ENCODE measurements at places on chromosomes 6 and 20.

DNA sequence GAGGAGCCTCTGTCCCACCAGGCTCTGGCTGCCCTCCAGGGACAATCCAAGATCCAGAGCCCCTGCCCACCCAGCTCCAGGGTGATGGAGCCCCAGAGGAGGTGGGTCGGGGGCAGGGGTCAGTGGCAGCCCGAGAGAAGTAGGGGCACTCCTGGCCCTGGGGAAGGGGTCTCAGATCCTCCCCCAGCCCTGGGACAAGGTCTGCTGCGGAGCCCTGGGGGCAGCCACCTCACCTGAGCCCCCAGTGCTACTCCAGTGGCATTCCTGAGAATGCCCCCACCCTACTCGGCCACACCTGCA is 2.7 kb upstream of the LAMA5 start:
- no peak for DNase-seq

GRCh38 chr6:24397631-24398030 is 5.1 kb upstream of the MRS2 start:
- DNase-seq: no peak

- DNase-seq: no peak
These were observed 61.4 kb downstream of the CD24 start for GRCh38 chr6:106913111-106913510.

- DNase-seq: no peak
These were observed 44.8 kb downstream of the RIPOR3 start for GRCh38 chr20:50646483-50646996.

GRCh38 chr6:72844614-72845013 is 222.8 kb downstream of the KCNQ5 start:
- no peak for DNase-seq

DNA sequence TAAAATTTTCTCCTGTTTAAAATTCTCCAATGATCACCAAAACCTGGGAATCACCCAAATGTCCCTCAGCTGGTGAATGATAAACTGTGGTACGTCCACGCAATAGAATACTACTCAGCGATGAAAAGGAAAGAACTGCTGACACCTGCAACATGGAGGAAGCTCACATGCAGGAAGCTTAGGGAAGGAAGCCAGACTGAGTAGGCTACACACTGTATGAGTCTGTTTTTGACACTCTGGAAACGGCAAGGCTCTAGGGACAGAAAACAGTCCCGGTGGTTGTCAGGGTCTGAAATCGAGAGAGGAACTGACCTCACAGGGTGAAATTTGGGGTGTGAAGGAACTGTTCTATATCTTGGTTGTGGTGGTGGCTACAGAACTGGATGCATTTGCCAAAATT is 25.2 kb upstream of the TLDC2 start:
- DNase-seq: no peak

- DNase-seq: peak; percentile 88
These were observed 30.8 kb upstream of the FILIP1 start for GRCh38 chr6:75524322-75524972.

DNA sequence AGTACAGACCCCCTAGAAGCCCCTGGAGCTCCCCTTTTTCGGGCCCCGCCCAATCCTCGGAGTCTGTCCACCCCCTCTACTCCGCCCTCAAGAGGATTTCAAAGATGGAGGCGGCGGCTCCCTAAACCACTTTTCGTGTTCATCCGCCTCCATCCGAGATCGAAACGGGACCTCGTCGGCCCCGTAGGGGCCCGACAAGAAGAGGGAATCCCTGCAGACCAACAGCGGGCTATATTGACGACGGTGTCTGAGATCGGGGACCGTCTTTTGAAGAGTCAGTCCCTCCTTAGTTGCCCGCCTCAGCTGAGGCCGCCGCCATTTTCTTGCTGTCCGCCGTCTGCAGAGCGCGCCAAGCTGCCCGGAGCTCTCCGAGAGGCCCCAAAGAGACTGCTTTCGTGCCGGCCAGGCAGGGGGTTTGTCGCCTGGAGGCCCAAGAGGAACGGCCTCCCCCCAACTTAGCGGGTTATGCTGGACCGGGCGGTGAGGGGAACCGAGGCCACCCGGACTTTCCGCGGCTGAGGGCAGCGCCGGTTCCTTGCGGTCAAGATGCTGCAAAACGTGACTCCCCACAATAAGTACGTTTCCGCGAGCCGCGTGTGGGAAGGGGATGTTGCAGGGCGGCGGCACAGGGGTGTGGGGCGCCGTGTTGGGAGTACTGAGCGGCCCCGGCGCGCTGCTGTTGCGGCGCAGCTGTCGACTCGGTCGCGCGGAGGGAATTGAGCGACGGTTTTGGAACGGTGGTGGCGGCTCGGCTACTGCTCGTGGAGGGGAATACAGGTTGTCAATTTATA is 4.2 kb downstream of the BRD2 start:
- DNase-seq: no peak

DNA sequence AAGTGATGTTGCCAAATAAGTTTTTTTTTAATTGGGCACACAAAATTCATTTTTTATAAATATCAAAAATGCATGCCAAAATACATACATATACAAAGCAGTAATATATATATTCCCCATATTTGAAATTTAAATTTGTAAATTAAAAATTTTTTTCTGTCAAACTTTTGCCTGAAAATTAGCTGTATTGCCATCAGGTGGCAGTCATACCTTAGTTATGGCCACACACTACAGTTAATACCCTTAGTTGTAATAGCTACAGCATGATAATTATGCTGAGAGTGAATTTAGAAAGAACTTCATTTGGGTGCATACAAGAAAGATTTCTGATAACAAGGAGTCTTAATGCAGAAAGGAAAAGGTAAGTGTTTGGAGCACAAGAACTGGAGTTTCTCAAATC is 46.2 kb upstream of the SDHAF4 start:
- DNase-seq: no peak

DNA sequence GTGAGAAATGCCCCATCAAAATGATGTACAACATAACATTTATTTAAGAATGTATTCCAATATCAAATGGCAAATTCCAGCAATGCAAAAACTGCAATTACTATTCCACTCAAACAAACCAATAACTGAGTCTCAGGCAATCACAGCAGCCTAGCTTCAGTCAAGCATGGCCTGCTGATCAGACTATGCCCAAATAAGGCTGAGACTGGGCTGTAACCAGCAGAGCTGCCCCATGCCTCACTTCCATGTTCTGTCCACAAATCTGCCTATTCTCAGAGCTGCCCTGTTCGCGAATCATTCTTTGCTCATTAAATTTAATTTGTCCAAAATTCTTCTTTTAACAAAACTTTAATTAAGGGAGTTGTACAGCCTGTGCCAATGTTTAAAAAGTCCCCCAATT is 155.4 kb downstream of the FNDC1 start:
- DNase-seq: no peak

- DNase-seq: no peak
These were observed 30.7 kb upstream of the TMEM14A start for GRCh38 chr6:52640170-52640569.

- DNase-seq: no peak
These were observed 459.9 kb upstream of the MARCKS start for GRCh38 chr6:113397236-113397635.

GRCh38 chr6:107786709-107787588 is 37.2 kb downstream of the SCML4 start:
- DNase-seq: no peak

GRCh38 chr6:105428342-105428957 is 25.6 kb upstream of the PREP start:
- no peak for DNase-seq

GRCh38 chr6:37559050-37559449 is 59.4 kb upstream of the CCDC167 start:
- no peak for DNase-seq

DNA sequence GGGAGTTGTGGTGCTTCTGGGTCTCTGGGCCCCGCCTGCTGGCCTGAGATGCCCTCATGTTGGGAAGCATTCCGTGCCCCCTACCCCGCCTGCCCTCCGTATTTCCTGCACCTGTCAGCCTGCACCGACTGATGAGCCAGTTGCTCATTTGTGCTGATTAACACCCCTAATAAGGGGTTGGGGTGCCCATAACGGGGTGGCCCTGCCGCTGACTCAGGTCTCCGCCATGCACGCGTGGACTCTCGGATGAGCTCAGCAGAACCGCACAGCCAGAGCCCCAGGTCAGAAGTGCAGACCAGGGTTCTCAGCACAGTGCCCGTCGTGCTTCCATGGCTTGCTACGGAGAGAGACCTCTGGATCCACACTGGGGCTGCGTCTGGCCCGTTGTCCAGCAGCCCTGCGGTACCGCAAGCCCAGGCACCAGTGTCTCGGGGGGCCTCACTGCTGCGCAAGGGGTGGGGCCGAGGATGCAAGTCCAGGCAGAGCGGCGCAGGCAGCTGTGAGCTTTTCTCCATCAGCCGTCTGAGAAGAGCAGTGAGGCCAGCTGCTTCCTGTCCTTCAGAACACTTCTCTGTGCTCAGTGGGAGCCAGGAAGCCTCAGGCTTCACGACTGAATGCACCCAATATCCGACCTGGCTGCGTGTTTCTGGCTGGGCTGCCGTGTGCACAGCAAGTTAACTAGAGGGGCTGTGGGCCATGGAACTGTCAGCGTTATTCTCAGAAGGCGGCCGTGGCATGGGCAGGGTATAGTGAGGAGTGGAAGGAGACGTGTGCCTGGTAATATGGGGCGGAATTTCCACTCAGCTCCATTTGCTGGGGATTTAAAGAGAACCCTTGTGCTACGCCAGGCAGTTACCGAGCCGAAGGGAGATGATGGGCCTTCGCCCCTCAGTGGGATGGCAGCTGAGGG is 18.6 kb downstream of the MTG2 start:
- DNase-seq: no peak

- DNase-seq: no peak
These were observed 251.2 kb upstream of the MOCS1 start for GRCh38 chr6:40185486-40185885.

- no peak for DNase-seq
These were observed 603.0 kb upstream of the NRSN1 start for GRCh38 chr6:23522792-23523547.

- no peak for DNase-seq
These were observed 270.3 kb downstream of the TBC1D7 start for GRCh38 chr6:13058051-13058450.

DNA sequence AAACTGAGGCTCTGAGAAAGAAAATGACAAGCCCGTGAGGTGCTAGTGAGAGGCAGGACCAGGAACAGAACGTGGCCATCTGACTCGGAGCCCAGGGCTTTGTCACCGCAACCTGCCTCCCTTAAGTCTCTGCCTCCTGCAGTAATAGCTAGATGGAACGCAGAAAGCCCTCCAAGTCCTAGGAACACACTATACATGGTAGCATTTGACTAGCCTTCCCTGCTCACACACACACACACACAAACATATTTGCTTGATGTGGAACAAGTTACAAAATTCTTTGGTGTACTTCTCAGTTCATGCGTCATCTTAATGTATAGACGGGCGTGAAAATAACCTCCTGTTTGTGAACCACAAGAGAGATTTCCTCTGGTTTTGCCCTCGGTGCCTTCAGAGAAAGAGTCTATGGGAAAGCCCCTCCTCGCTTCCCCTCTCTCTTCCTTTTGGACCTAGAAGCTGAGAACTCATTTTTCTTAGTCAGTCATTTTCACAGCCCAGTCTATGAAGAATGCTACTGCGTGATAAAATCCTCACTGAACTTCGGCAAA is 38.8 kb downstream of the C6orf52 start:
- DNase-seq: no peak

GRCh38 chr20:33635341-33635740 is 26.8 kb upstream of the C20orf144 start:
- DNase-seq: no peak

GRCh38 chr20:35616465-35617396 is 1.1 kb downstream of the SPAG4 start:
- peak; percentile 21 for DNase-seq

DNA sequence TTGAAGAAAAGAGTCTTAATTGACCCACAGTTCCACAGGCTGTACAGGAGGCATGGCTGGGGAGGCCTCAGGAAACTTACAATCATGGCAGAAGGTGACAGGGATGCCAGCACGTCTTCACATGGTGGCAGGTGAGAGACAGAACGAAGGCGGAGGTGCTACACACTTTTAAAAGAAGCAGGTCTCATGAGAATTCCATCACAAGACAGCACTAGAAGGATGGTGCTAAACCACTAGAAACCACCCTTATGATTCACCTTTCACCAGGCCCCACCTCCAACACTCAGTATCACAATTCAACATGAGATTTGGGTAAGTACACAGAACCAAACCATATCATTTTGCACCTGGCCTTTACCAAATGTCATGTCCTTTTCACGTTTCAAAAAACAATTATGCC is 20.9 kb downstream of the TAGAP start:
- no peak for DNase-seq

- no peak for DNase-seq
These were observed 28.1 kb upstream of the IBTK start for GRCh38 chr6:82275686-82276085.

- no peak for DNase-seq
These were observed 96.6 kb downstream of the SULF2 start for GRCh38 chr20:47688385-47689381.

- no peak for DNase-seq
These were observed 8.6 kb downstream of the AARS2 start for GRCh38 chr6:44304282-44305199.

- no peak for DNase-seq
These were observed 139.6 kb downstream of the ZMYND8 start for GRCh38 chr20:47216819-47217410.

Measured in HFF-Myc (cell line).